Naive thymus-derived CD8-positive, alpha-beta T cell (primary cell): ENCODE measurements at places on chromosomes 12 and 14. TPM values are rescaled to one million over a fixed set of nuclear protein-coding genes. Genes with fewer than 3 reads are reported as not detected.

DNA sequence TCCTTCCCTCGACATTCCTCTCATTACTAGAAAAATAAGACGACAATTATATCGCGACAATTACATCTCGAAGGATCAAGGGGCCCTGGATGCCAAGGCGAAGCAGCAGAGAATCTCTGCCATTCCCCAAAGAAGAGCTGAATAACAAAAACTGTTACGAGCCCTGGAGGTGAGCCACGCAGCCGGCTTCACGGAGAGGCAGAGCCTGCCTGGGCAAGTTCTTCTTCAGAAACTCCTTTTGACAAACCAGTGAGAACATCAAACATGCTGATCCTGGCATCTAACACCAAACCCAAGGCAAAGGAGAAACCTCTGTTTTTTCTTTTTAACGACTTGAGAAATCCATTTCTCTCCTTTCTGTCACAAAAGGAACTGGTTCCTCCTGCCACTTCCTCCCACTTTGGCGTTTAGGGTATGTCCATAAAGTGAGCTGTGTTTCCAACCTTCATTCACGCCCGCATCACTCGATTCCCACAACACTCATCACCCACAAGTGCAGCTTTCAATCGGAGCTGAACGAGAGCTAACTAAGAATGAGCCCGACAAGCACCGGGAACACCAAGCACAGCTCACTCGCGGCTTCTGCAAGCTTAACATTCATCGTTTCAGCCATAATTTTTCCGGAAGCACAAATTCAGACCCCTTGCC, 21.5 kb downstream of the CCDC88C start:
- H3K36me3 ChIP-seq = no peaks in the 10 kb centered on the region
- peaks cover 60% of the 10 kb centered on the region for H3K4me1 ChIP-seq
- no peaks in the 10 kb centered on the region for H3K27me3 ChIP-seq

DNA sequence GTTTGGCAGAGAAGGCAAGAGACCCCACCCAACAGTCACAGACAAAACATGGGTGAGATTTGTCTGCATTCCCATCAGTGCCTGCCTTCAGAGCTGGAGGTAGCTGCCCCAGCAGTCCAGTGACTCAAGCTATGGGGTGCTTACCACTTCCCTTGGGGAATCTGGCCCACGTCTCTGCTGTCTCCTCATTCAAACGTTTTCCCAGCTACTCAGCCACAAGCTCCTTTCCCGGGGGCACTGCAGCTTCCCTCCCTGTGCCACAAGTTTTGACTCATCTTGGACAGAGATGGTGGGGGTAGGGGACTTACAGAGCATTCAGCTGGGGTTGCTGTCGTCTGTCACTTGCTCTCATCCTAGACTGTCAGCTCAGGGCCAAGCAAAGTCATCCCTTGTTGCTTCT, 66.6 kb downstream of the FBXL14 start:
- DNase-seq = no peak
- peaks cover 3% of the 10 kb centered on the region for H3K36me3 ChIP-seq
- peaks cover 8% of the 10 kb centered on the region for H3K4me1 ChIP-seq
- H3K27me3 ChIP-seq = peaks cover 71% of the 10 kb centered on the region
- H3K27ac ChIP-seq = no peak overlapping the region

DNA sequence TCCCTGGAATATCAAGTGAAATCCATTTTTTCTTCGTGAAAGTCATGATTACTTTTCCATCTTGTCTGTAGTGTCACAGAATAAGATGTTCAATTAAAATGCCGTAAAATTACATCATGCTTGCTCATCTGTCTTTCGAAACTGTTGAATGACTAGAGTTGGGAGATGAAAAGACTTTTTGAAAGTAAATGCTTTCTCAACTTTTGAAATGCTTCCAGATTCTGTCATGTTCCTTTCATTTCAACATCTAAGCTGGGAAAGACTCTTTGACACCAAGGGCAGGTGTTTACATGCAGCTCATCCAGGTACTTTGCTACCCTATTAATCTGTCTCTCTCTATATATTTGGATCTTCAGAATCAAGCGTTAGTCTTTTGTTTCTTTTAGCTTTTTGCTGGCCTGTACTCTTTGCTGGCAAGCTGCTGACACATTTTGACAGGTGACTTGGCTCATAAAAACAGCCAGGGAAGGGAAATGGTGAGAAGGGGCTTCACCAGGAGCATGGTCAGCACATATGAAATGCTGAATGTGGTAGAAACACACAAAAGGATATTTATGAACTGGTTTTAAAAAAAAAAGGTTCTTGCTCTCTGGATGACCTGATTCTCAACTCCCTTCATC, 77.0 kb upstream of the METAP2 start:
- DNase-seq = no peak
- H3K27me3 ChIP-seq = peaks cover 4% of the 10 kb centered on the region
- H3K4me1 ChIP-seq = no peaks in the 10 kb centered on the region
- no peak overlapping the region for H3K27ac ChIP-seq
- no peak overlapping the region for H3K4me3 ChIP-seq
- no peaks in the 10 kb centered on the region for H3K36me3 ChIP-seq

DNA sequence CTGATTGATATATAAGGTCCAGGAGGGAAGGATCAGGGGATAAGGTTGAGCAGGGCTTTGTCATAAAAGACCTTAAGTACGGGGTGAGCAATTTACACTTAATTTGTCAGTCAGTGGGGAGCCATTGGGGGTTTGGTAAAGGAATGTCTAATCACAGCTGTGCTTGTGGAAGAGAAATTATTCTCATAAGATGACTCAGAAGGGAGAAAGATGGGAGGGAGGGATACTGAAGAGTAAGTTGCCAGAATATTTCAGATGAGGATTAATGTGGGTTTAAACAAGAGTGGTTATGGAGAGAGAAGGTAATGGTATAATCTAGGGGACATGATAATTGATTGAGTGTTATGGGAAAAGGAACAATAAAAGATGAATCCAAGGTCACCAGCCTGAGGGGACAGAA, 500.1 kb upstream of the CCDC196 start:
- no peak for DNase-seq
- no peaks in the 10 kb centered on the region for H3K27me3 ChIP-seq
- H3K36me3 ChIP-seq = no peaks in the 10 kb centered on the region
- no peak overlapping the region for H3K27ac ChIP-seq
- peaks cover 2% of the 10 kb centered on the region for H3K4me1 ChIP-seq

DNA sequence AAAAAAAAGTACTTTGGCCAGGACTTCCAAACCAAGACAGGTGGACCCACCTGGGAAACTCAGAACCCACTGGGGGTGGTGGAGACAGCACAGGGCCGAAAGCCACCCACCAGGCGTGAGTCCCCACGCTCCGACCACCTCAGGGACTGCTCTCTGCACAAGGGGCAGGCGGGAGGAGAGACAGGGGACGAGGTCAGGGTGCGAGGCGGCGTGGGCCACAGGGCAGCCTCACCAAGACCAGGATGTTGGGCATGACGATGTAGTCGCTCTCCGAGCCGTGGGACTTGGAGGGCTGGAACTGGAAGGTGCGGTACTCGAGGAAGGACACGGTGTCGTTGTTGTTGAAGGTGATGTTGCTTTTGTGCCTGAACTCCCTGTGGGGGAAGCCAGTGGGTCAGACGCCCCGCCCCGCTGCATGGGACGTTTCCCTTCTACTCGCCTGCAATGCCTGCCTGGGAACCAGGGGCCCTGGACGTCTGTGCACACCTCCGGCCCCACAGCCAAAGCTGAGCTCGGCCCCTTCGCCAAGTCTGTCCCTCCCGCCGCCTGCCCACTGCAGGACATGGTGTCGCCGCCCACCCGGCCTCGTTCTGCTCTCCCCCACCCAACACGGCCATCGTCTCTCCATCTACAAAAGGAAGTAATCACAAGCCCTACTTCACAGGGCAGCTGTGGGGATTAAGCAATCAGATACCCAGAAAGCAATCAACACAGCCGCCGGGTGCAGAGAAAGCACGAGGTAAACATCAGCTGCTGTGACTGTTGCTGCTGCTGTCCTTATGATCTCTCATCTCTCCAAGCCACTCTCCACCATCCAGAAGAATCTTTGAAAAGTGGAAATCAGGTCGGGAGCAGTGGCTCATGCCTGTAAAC, 48.7 kb downstream of the SCARB1 start:
- DNase-seq = no peak
- no peaks in the 10 kb centered on the region for H3K27me3 ChIP-seq
- H3K36me3 ChIP-seq = peaks cover 7% of the 10 kb centered on the region

- no peak overlapping the region for H3K4me3 ChIP-seq
- H3K36me3 ChIP-seq = no peaks in the 10 kb centered on the region
- no peak for DNase-seq
- H3K27me3 ChIP-seq = no peaks in the 10 kb centered on the region
- H3K4me1 ChIP-seq = no peaks in the 10 kb centered on the region
Observed at GRCh38 chr12:77591959-77592743, 238.5 kb upstream of the NAV3 start.

GRCh38 chr14:95490727-95491451, 25.6 kb downstream of the SYNE3 start:
- H3K4me1 ChIP-seq = peaks cover 19% of the 10 kb centered on the region
- no peak for DNase-seq
- H3K4me3 ChIP-seq = no peak overlapping the region

Gene SETD1B
- 93.8 TPM for total RNA-seq

Gene TAS2R13
- total RNA-seq = 1.5 TPM

Gene OLR1
- not detected for total RNA-seq
